Stimulated activated naive B cell treated with anti-CD40 and anti-IgM and Interleukin-4, amounts not matched to agents 10 μg/mL and 1 μg/mL and 100 μg/mL, for 72 hours (primary cell): ENCODE measurements at places on chromosomes 16 and 17.

DNA sequence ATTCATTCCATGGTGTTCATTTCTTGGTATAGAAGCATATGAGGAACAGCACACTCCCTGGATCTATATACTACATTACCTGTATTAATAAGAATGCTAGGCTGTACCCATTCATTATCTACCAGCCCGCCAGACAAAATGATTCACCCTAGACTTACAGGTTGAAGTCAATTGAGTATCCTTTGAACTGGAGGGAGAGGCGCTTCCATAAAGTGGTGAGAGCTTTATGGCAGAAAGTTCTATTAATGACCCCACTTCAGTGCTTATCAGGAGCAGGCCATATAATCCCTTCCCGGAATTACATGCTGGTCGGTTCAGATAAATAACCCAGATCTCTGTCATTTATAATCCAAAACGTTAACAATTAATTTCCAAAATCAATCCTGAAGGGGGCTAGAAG lies 44.5 kb upstream of the TOX3 start:
- no peak for DNase-seq

GRCh38 chr16:88969361-88969831 lies 7.6 kb downstream of the CBFA2T3 start:
- no peak for DNase-seq

DNA sequence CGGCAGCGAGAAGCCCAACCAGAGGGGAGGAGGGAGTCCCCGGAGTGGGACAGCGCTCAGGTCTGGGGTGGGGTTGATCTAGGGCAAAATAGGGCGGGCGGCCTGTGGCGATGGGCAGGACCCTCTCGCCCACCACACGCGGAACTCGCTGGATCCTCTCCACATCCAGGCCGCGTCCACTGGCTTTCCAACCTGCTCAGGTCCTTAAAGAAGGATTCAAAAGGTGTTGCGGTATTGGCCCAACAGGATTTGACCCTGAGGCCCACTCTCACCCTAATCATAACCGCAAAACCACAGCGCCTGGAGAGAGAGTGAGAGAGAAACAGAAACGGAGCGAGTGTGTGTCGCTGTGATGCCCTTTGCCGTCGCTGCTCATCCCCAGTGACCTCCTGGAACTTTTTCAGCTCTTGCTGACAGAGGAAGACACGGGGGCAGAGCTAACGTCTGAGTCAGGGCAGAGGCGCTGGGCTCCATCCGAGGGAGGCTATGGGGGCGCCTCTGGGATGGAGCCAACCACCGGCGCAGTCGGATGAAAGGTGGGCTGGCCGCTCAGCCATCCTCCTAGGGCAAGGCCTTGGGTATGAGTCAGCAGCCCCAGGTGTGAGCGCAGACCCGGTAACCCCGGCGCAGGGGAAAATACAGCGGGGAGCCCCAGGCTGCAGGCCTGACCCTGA lies 16.7 kb upstream of the OR1F1 start:
- peak; percentile 74 for DNase-seq

DNA sequence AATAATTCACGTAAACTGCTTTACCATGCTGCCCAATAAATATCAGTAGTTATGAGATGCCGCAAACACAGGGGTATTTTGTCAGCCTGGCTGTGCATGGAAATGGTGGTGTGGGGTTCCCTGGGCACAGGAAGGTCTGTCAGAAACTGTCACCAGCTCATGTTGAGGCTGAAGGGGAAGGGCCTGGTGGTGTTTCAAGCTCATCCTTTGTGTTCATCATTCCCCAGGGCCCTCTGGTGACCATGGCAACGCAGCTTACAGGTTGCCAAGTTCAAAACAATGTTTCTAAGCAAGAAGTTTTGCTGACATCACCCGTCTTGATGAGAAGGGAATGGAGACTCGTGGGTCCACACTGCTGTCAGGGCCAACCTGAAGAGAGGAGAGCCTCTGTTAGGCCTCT lies 348.9 kb upstream of the C16orf82 start:
- DNase-seq, result no peak

DNA sequence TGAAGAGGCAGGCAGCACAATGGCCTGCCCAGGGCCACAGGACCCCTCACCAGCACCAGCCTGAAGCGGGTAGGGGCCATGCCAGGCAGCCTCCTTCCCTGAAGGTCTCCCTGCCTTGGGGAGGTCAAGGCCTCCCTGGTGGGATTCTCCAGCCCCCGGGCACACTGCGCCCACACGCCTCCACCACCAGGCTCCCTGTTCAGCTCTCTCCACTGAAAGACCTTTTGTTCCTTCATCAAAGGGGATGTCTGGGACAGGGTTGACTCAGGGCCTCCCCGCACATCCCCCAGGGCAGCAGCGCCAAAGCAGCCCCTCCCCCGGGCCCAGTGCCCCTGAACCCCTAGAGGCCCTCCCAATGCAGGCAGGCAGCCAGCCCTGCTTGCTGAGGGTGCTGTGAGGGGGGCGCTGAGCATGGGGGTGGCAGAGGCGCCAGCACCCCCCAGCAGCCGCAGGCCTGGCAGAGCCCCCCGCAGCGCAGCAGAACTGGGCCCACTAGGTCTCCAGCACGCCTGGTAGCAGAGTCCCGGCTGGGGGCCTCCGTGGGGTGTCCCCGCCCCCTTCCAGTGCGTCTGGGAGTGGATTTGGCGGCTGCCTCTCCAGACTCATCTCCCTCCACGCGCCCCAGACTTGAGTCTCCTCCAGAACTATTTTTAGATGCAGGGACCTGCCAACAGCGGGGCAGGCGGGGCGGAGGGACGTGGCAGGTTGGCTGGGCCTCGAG lies 13.1 kb downstream of the BCAR1 start:
- no peak for DNase-seq
